ENCODE measurements at places on chromosomes 4 and X.

DNA sequence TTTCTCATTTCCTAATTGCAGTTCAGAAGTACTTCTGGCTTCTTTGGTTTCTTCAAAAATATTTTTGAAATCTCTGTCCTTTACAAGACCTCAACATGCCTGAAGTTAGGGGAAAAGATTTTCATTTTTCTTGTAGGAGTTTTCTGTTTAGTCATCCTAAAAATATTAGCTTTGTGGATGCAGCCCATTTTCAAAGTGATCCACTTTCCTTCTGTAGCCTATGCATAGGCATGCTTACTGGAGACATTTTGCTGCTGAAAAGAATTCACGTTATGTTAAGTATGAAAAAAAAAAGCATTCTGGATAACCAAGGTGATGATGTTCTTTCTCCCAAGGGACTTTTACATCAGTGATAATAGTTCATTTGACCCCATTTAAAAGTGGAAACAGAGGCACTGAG is 245.6 kb downstream of the THOC2 start:
- DNase-seq, result no peak

DNA sequence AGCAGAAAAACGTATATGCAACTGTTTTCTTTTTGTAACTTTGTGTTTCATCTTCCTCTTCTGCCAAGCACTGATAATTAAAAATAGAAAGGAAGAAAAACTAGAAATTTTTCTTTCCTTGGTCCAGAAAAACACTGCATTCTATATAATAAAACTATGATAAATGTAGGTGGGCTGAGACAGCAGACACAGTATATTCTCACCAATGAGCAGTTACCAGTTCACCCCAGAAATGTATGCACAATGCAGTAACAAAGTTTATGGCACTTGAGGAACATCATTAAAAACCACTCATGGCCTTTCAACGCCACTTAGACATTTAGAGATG is 79.4 kb downstream of the FAT1 start:
- DNase-seq, result no peak

GRCh38 chr4:153758688-153759406 is 977 bp downstream of the RNF175 start:
- DNase-seq, result no peak

GRCh38 chr4:115906428-115906827 is 793.0 kb upstream of the NDST4 start:
- no peak for DNase-seq

DNA sequence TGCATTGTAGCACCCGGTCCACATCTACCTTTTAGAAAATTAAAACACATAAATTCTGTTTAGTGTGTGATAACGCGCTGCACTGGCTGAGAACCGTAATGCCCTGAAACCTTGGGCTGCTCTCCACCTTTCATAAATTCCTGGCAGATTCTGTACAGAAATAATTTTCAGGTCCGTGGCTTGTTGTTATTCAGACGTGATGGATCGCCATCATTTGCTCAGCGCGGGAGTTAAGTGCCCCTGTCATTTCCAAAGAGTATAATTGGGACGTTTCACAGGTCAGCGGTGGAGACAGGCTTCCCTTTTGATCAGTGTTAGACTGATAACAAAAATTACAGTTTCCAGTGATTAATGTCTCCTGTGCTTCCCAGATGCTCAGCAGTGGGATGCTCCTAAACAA is 16.5 kb downstream of the UVSSA start:
- DNase-seq, result no peak

DNA sequence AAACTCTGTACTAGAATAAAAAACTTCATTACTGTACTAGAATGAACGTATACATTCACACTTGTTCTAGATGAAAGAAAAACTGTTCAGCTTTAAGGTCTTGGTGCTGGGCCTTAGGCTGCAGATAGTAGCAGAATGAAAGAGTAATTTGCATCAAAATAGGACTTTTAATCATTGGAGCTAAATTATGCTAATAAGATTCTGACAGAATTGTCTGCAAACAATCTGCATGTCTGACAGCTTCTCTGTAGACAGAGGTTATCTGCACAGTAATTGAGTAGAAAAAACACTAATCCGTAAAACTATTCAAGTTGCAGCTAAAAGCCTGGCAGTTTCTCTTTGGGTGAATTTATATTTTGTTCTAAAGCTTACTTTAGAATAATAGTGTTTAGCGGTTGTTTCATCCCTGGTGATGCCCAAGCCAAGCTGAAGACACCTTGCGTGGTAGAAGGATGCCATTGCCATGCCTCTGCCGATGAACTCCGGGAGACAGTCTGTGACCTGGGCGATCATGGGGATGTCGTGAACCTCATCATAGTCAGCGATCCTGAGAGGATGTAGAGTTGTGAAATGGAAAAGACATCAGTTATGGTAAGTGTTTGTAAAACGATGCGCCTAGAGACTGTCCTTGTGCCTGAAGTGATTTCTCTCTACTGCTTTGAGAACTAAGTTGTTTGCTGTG is 25.3 kb downstream of the LRP2BP start:
- no peak for DNase-seq

GRCh38 chrX:150731795-150732194 is 38.6 kb downstream of the MTMR1 start:
- DNase-seq, result no peak

- DNase-seq, result no peak
These were observed 618.0 kb downstream of the CCSER1 start for GRCh38 chr4:90745176-90745575.

GRCh38 chr4:99886146-99886545 is 8.1 kb downstream of the LAMTOR3 start:
- no peak for DNase-seq

GRCh38 chr4:126028876-126029275 is 714.1 kb downstream of the FAT4 start:
- no peak for DNase-seq

GRCh38 chr4:41815473-41815872 is 66.9 kb upstream of the PHOX2B start:
- no peak for DNase-seq

DNA sequence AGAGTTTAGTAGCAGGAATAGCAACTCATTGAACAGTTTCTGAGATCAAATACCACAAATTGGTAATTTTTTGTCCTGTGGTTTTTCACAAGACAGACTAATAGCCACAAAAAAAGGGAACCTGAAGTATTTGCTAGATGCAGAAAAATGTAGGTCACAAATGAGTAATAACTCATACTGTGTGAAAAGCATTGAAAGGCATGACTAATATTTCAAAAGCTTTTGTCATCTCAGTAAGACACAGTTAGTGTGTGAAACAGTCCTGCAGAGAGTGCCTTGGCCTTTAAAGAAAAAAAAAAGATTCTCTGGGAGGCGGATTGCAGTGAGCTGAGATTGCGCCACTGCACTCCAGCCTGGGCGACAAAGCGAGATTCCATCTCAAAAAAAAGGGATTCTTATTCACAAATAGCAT is 31.4 kb upstream of the SLC25A31 start:
- DNase-seq, result no peak

- DNase-seq, result no peak
These were observed 4.8 kb downstream of the PPP2R2C start for GRCh38 chr4:6467600-6467999.

- no peak for DNase-seq
These were observed 172.6 kb upstream of the VCX3A start for GRCh38 chrX:6707497-6707896.

DNA sequence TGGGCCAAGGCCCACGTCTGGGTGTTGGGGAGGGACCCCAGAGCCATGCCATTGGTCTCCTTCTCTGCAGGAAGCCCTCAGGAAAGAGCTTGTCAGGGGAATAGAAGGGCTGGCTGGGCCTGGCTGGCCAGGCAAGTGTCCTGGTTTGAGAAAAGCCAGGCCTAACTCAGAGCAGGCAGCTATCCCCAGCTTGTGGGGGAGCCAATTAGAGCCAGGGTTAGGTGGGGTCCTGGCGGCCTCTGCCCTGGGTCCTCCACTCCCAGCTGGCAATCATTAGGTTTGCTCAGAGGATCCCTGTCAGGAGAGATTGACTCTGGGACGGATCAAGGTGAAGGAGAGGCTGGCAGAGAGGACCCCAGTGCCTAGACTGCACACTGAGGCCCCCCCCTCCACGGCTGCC is 64.8 kb downstream of the PJA1 start:
- no peak for DNase-seq

GRCh38 chr4:71473541-71474240 is 134.9 kb downstream of the SLC4A4 start:
- DNase-seq, result no peak

DNA sequence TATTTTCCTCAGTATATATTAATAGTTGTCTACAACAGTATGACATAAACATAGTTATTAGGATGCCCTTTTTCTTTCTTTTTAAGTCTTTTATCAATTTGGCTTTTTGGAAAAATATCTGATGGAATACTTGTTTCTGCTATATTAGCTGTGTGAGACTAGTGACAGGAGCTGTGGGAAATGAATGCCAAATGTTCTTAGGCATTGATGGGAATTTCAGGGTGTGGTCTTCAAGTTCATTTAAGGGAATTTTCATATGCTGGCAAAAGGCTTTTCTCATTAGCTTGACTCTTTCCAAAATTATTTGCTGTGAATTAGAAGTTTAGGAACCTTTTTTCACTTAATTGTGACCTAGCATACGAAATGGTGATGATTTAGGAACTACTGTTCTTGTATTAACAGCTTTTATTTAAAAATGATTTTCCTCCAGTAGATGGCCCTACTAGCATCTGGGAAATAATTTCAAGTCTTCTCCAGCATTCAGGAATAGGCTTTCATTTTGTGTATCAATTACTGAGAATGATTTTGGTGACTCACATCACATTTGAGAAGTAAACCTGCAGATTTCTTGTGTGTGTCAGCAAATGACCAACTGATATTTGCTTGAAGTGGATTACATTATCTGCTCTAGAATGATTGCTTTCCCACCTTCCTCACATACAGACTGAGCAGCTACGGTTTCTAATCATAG is 70.9 kb downstream of the HTT start:
- no peak for DNase-seq

GRCh38 chrX:9638871-9639270 is 126.8 kb downstream of the GPR143 start:
- no peak for DNase-seq

DNA sequence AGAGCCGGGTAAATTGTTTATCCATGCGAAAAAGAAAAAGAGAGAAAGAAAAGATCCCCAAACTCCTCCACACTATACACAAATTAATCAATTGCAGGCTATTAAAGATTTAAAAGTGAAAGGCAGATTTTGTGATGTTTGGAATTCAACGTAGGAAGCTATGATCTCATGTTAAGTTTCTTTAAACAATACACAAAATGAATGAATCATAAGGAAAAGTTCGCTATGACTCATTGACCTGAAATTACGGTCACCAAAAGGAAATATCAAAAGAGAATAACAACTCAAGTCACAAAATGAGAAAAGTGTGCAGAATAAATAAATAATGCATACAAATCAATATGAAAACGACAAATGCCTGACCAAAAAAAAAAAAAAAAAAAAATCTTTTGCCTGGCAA is 28.6 kb downstream of the CLNK start:
- no peak for DNase-seq

DNA sequence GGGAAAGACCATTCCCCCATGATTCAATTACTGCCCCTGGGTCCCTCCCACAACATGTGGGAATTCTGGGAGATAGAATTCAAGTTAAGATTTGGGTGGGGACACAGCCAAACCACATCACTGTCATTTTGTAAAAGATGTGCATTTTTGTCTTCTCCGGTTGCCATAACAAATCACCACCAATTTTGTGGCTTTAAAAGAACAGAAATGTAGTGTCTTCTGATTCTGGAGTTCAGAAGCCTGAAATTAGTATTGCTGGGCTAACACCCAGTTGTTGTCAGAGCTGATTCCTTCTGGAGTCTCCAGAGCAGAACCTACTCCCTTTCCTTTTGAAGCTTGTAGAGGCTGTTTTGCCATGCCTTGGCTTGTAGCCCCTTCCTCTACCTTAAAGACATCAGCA is 54.1 kb upstream of the DHRSX start:
- DNase-seq, result no peak

- DNase-seq, result no peak
These were observed 276.3 kb downstream of the HNRNPD start for GRCh38 chr4:82097504-82097903.

- DNase-seq, result no peak
These were observed 146.2 kb upstream of the JADE1 start for GRCh38 chr4:128663325-128663724.

- no peak for DNase-seq
These were observed 1.9 kb upstream of the MTTP start for GRCh38 chr4:99572527-99573240.

DNA sequence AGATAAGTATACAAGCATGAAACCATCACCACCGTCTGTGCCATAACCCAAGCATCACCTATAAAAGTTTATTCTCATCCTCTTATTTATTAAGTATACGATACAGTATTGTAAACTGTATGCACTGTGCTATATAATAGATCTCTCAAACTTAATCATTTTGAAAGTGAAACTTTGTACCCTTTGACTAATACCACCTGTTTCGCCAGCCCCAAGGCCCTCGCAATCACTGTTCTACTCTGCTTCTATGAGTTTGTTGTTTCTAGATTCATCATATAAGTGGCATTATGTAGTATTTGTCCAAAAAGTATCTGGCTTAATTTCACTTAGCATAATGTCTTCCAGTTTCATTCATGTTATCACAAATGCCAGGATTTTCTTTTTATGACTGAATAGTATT is 72.1 kb upstream of the DOCK11 start:
- DNase-seq, result no peak

- no peak for DNase-seq
These were observed 361.5 kb upstream of the HS3ST1 start for GRCh38 chr4:11790230-11790629.

GRCh38 chr4:40365766-40366165 is 30.6 kb downstream of the CHRNA9 start:
- DNase-seq, result no peak

DNA sequence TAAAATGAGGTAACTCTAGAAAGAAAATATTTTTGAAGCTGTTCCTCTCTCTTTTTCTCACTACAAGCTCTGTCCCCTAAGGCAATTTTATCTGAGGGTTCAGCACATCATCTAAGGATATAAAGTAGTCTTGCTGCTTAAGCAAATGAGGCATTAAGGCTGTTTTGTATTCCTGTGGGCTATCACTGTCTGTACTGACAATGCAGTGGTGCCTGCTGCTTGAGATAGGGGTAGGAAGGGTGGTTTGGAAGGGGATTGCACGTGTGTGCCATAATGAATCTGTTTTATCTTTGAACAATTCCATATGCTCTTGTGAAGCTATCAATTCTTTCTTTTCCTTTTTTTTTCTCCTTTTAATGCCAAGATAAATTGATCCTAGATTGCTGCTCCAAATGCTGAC is 128.0 kb upstream of the ATOH1 start:
- no peak for DNase-seq

DNA sequence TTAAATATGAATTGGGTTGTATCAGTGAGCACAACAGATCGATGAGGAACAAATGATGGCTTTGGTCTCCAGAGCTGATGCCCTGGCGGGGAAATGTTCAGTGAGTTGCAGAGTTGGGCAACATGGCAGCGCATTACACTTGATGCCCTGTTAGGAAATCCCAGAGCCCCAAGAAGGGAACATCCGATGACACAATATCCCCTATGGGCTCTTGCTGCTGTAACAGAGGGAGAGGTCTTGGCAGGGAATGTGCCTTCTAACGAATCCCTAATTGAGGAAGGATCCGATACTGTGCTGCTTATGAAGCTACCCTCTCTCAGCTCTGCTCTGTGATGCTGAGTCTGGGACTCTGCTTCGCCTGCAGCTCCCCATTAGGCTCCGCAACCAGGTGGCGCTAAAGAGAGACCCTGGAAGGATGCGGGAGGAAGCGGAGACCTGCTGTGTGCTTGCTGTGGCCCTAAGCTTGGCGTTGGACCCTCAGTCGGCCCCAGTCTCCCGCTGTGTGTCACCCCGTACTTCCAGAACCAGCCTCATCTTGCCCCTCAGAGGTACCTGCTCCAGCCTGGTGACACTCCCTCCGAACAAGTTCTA is 38.9 kb downstream of the PDHA1 start:
- DNase-seq, result no peak

GRCh38 chr4:12178614-12179610 is 750.2 kb upstream of the HS3ST1 start:
- no peak for DNase-seq

All from NCI-H187 treated with DMSO at 0.1 percent for 48 hours (cell line).